ENCODE measurements at places on chromosomes 4 and X.

GRCh38 chr4:161329852-161330251, 833.9 kb downstream of the FSTL5 start:
- no peak for DNase-seq

DNA sequence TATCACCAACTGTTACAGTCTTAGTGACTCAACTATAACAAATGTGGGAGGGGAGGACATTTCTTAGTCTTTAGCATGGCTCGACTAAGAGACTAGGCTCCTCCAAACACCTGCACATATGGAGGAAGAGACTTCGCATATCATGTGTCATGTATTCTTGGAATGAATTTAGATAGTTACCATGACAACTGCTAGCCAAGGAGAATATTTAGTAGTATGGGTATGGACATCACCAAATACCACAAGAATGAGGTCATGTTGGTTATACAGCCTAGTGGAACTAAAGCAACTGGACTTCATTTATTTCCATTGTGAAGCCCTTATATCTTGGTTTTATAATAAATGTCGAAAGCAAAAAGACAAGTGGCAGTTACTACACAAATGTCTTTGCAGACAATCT, 512.3 kb downstream of the CFAP47 start:
- DNase-seq = no peak

DNA sequence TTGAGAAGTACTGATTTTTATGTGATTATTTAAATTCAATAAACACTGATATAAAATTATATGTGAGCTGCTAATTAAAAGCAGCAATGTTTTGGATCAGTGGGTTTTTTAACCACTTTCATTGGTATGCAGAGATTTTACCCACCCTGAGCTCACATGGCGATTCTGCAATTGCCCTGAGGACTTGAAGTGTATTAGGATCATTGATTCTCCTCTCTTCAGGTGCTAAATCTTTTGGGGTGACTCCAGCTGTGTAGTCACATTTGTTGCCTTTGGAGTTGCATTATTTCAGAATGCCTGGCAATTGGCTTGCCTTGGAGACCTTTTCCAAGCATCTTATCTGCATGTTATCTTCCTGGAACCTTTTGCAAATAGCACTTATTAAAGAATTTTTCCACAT, 51.3 kb downstream of the UGT8 start:
- no peak for DNase-seq

- DNase-seq = no peak
Observed at GRCh38 chrX:13750204-13750603, 15.7 kb downstream of the OFD1 start.

DNA sequence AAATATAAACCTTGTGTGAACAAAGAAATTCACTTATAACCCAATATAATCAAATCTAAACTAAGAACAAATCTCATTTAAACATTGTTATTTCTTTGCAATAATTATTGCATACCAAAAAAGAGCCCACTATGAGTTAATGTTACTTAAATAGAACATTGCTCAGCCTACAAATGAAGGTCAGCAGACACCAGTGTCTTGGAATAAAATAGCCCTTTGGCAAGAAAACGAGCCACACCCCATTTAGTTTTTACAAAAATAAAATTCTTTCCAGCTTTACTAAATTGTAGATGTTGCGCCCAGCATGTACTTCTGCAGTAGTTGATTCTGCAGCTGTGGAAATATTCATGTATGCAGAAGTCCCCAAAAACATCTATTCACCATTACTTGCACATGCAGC, 12.2 kb downstream of the PLS3 start:
- no peak for DNase-seq

- no peak for DNase-seq
Observed at GRCh38 chrX:2712428-2712827, 21.3 kb downstream of the CD99 start.

DNA sequence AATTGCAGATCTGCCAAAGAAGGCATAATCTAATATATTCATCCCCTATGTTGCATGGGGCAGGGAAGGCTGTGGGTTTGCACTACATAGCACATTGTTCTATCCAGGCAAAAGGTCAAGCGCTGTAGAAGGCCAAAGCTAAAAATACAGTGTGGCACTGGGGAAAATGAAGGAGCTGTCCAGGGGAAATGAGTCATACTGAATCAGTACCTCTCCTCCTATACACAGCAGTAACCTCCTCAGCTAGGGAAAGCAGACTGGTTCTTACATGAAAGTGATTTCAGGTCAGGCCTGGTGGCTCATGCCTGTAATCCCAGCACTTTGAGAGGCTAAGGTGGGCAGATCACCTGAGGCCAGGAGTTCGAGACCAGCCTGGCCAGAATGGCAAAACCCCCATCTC, 31.0 kb upstream of the SLC25A4 start:
- DNase-seq = no peak

DNA sequence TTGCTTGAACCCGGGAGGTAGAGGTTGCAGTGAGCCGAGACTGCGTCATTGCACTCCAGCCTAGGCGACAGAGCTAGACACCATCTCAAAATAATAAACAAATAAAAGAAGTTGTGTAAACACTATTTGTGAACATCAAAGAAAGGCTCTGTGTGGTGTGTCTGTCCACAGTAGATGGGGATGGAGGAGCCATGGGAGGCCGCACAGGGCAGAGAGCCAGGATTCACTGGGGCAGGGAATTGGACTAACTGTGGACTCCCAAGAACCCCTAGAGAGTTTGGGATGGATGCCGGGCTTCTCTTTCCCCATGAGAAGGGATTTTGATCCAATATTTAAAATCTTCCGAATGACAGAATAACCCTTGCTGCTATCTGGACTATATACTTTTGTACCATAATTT, 26.5 kb downstream of the TBC1D1 start:
- no peak for DNase-seq

GRCh38 chr4:33080275-33080674, 2360.1 kb downstream of the PCDH7 start:
- DNase-seq = no peak

DNA sequence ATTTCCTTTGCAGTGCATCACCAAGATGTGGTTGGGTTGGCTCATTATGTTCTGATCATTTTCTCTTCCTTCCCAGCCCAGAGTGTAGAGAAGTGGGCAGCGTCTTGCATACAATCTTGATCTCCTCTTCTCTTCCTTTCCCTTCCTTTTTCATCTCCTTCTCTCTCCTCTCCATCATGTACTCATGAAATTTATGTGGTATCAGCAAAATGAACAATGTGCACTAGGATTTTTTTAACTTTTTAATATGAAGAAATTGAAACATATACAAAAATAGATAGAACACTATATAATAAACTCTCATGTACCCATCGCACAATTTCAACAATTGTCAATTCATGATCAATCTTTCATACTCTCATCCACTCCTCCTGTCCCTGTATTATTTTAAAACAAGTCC, 593.5 kb downstream of the BCOR start:
- DNase-seq = no peak

GRCh38 chr4:134202166-134202956, 772 bp upstream of the PABPC4L start:
- DNase-seq = no peak

DNA sequence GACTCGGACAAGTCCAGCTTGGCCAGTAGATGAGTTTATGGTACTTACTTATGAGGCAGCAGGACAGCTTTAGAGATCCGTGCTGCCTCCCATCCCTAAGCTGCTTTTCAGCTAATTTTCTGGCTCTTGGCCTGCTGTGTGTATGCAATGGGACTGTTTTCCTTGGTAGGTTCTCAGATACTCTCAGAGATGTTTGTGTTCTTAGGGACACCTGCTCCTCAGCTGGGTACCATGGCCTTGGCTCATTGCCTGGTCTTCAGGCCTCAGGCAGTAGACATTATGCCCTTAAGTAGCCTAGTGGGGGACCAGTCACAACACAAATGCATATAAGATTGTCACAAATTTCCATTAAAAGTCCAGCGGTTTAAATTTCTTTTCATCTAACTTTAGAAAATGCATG, 688.0 kb downstream of the PCDH7 start:
- DNase-seq = no peak

DNA sequence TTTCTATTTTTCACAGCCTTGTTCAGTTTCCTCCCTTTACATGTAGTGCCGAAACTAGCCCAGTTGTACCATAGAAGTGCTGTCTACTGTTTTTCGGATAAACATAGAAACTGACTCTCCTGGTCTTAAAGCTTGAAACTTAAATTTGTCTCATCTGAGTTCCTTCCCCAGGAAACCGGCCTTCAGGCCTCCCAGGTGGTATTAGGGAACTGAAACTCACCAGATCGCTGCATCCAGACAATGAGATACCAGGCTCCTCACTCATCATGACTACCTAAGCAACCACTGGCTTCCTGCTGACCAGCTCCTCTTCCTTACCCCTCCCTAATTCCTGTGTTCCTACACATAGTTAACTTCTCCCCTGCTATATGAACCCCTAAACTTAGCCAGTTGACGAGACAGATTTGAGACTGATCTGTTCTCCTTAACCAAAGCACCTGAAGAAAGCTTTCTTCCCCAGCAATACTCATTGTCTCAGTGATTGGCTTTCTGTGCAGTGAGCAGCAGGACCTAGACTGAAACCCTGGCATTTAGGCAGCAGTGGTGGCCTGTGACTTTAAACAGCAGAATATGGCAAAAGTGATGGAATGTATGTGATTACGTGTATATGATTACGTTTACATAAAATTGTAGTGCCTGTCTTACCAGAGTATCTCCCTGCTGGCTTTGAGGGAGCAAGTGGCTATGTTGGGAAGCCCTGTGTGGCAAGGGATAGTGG, 959.1 kb upstream of the LCORL start:
- no peak for DNase-seq

DNA sequence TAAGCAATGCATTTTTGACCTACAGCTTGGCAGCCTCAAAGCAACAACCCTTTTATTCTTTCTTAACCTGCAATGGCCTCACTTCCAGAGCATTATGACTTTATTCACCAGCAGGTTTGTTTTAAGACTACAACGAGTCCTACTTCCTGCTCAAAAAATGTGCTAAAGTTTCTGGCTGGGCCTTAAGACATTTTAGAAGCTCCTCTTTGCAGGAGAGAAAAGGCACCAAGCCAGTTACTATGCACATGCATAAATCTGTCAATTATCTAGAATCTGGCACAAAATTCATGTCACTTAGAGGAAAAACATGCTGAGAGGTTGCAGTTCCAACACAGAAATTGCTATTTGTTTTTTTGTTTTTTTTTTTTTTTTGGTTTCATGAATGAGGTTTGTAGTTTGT, 223.0 kb upstream of the EPHA5 start:
- no peak for DNase-seq

DNA sequence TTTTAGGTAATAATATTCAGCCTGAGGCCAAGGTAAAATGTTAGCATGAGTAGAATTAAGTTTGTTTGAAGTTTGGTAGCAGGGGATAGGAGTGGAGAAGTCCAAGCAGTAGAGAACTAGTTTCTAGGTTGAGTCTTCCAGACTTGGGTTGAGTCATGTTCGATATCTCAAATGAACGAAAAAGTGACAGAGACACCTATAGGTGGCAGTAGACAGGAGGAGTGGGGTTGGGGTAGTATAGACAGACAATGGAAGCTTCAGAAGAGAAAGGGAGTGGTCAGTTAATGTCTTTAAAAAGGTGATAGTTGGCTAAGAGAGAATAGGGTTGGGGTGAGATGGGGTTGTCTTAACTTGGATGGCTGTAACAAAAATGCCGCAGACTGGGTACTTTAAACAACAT, 58.7 kb upstream of the EMCN start:
- DNase-seq = no peak

- DNase-seq = no peak
Observed at GRCh38 chrX:51851507-51852085, 41.8 kb upstream of the MAGED1 start.

DNA sequence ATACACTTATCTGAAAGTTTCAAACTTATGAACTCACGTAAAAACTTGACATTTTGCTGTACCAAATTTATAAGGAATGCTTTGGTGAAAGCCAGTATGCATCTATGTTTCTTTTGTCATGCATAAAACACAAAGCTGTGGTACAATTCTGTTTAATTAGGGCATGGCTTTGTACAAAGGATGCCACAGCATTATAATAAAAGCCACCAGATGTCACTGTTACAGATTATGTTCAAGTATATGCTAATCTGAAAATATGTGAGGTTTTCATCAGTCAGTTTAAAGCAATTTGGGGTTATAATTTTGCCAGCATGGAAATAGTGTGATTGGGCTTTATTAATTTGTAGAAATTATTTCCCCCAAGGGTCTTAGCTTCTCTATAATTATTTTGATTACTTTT, 69.0 kb downstream of the ATOH1 start:
- DNase-seq = no peak

GRCh38 chrX:1601051-1601767, 9.8 kb downstream of the AKAP17A start:
- no peak for DNase-seq

- no peak for DNase-seq
Observed at GRCh38 chr4:98181809-98182208, 38.5 kb upstream of the STPG2 start.

Data from T-helper 22 cell (primary cell).